ENCODE measurements at places on chromosomes 7 and 10.

DNA sequence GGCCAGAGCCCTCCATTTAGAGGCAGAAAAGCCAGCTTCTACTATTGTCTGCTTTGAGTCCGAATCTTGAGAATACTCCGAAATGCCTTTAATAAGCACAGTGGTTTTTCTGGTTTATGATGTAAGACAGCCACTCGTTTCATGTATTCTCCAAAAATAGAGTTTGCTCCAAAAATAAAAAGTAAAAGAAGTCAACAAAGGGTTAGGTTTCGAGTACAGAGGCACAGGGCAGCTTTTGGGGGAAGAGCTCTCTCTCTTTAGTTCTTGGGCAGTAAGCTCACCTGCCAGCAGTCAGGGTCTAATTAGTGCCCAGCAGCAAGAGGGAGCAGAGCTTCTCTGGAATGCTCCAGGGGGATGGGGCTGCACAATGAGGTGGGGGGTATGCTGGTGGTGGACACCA lies 20.2 kb downstream of the CREB3L2 start:
- no peak for DNase-seq

- no peak for DNase-seq
Measured at GRCh38 chr7:18191341-18191740, 163.7 kb upstream of the PRPS1L1 start.

DNA sequence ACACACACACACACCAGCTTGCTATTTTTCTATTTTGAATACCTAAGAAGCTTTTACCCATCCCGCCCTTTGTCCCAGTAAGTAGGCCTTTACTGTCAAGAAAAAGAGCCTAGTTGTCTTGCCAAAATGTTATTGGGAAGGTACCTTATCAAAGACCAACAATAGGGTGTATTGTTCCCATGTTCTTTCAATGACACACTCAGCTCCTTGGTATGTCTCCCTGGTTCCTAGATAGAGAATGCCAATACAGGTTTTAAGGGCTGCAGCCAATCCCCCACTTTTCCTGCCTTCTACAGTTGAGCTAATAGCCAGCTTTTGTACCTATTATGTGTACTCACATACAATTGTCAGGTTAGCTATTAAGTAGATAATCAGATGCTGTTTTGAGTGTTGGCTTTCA lies 92.0 kb upstream of the LRRTM3 start:
- DNase-seq, result no peak

- no peak for DNase-seq
Measured at GRCh38 chr10:117555017-117555416, 12.5 kb downstream of the EMX2 start.

GRCh38 chr10:101841826-101842225 lies 1.8 kb downstream of the KCNIP2 start:
- DNase-seq, result no peak

DNA sequence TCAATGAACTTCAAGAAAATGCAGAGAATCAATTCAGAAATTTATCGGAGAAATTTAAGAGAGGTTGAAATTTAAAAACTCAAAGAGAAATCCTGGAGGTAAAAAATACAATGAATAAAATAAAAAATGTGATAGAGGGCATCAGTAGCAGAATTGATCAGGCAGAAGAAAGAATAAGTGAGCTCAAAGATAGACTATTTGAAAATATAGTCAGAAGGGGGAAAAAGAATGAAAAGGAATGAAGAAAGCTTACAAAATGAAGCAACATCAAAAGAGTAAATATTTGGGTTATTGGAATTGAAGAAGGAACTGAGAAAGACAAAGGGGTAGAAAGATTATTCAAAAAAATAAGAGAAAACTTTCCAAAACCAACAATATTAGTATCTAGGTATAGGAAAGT lies 291.4 kb downstream of the SH2D4B start:
- no peak for DNase-seq

DNA sequence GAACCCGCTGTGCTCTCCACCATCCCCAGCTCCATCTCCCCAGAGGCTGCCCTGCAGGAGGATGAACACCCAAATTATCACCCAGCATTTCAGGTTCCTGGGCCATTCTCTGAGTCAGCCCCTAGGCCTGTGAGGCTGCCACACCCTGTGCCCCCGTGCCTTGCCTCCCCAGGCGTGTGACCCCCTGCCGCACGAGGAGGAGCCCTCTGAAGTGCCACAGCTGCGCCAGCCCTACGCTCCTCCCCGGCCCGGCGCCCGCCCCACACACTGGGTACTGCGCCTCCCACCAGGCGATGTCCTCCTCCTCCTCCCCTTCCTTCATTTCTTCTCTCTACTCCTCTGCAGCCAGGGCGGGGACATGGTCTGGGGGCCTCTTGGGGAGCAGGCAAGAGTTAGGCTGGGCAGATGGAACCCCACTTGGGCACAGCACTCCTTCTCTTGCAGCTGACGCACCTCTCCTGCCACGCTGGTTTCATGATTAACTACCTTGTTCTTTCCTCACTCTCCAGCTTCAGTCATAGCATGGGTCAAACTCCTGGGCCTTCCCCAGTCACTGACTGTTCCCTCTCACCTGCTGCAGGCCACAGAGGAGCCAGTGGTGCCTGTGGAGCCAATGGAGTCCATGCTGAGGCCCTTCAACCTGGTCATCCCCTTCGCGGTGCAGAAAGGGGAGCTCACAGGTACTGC lies 12.7 kb upstream of the ATP6V1F start:
- DNase-seq, result no peak

DNA sequence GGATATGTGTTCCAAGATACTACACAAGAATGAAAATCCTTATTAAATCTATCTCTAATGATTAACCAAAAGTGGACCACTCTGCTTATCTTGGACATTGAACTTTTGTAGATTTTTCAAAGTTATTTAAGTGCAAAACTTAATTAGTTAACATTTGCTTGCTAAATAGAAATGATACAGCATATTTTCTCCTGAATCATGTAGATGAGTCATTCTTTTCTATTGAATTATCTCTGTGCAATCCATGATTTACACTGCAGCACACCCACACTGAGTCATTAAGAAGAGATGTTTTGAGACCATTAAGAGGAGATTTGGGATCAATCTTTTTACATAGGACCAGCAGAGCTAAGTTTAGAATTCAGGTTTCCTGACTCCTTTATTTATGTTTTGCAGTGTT lies 6.6 kb upstream of the ABCC2 start:
- DNase-seq, result no peak

- no peak for DNase-seq
Measured at GRCh38 chr10:8894148-8894547, 839.7 kb downstream of the GATA3 start.

GRCh38 chr10:15310776-15311568 lies 60.1 kb downstream of the FAM171A1 start:
- no peak for DNase-seq

DNA sequence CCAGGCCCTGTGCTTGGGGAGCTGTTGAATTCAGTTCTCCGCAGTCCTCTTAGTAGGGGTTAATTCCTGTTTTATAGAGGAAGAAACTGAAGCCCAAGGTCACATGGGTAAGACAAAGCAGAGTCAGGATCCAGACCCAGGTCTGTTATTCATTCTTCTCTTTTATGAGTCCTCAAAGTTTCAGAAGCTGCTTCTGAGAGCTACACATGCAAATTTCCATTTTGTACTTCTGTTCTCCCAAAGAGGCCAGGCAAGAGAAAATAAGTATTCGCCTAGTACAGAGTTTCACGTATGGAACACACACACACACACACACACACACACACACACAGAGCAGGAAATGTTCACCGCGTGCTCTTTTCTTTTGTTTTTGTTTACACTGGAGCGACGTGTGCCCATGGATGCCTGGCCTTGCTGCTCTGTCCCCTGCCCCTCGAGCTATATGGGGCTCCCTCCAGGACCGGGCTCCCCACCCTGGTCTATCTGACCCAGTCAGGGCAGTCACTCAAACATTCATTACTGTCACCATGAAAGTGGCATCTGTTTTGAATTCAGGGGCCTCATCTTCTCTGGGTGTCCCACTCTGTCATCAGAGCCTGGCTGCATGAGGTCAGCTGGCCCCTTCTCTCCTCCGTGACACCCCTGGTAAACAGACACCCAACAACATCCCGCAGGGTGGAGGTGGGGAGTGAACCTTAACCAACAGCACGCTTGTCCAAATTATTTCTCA lies 84.4 kb downstream of the TNS3 start:
- no peak for DNase-seq

DNA sequence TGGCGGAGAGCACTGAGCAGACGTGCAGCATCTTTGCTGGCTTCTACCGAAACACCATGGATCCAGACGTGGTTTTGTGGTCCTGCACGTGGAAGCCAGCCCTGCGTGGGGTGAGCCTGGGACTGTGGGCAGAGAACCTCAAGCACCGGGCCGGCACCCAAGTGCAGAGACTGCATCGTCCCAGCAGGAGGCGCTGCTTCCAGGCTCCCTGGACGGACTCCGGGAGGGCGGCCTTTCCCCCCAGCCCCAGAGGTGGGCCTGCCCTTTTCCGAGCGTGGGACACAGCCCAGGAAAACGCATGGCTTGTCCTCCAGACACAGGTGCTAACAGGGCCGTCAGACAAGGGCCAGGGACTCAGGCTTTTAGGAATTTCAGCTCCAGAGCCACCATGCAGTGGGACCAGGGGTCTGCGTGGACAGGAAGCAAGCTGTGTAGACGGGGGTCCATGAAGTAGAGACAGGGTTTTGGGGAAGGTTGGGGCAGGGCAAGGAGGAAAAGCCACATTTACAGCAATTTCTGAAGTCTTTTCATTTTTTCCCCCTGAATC lies 303.9 kb downstream of the WDR37 start:
- DNase-seq, result no peak

DNA sequence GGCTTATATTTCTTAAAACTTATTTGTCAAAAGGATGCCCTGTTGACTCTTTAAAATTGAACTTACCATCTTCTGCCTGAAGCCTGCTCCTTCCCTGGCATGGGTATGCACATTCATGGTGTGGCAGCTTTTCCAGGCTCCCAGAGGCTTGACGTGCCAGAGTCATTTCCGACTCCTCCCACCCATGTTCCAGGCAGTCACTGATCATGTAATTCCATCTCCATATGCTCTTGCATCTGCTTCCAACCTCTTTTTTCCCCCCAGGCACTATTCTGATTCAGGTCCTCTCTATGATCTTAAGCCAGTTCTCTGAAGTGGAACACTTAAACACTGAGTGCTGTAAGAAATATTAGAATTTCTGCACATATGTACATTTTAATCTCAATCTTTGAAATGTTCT lies 82.2 kb downstream of the CFAP58 start:
- no peak for DNase-seq

- DNase-seq, result no peak
Measured at GRCh38 chr7:41809116-41809515, 106.2 kb upstream of the INHBA start.

- no peak for DNase-seq
Measured at GRCh38 chr7:122595885-122596284, 103.0 kb downstream of the RNF133 start.

- DNase-seq, result no peak
Measured at GRCh38 chr10:87757685-87758084, 60.3 kb downstream of the ATAD1 start.

DNA sequence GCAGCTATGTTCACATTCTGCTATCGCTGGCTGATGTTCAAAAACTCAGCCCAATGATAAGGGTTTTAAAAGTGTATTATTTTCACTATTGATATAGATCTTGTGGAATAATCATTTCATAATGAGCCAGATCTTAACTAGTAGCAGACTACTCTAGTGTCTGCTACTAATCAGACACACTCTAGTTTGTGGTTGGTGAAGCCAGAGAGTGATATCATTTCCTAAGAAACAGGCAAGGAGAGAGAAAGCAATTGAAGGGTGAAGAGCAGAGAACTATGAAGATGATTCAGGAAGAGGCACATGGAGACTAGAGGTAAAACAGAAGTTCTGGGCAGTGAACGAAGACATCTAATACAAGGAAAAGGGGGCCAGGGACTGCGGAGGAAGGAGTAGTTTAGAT lies 58.2 kb upstream of the BET1 start:
- DNase-seq, result no peak

- no peak for DNase-seq
Measured at GRCh38 chr7:152351168-152351567, 84.6 kb downstream of the KMT2C start.

DNA sequence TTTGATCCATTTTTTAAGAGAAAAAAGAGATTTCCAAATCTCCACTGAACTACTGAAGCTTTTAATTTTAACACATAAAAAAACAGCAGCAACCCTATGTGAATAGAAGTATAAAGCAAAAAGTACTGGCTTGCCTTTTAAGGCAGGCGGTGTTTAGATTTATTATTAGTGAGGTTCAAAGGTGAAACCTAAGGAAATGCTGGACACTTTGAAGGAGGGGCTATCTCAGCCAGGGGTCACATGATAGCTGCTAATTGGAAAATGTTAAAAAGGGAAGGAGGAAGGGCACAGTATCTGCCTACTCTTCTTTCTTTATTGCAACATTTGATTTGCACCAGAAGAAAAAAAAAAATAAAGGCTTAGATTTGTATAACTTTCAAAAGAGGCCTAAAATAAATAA lies 183.8 kb downstream of the SKAP2 start:
- DNase-seq, result no peak

GRCh38 chr10:46285300-46285699 lies 1.5 kb upstream of the ANTXRL start:
- no peak for DNase-seq

- no peak for DNase-seq
Measured at GRCh38 chr7:73770860-73771670, 995 bp upstream of the CLDN3 start.

GRCh38 chr7:17516771-17517170 lies 218.3 kb downstream of the AHR start:
- DNase-seq, result no peak
